ENCODE measurements at places on chromosomes 4 and X.

GRCh38 chr4:85151371-85151770, 184.9 kb upstream of the WDFY3 start:
- DNase-seq: no peak

- no peak for DNase-seq
Observed at GRCh38 chr4:76377911-76378310, 43.0 kb downstream of the CCDC158 start.

GRCh38 chr4:99664716-99665115, 7.1 kb upstream of the C4orf54 start:
- DNase-seq: no peak

- DNase-seq: no peak
Observed at GRCh38 chr4:13836946-13837912, 209.7 kb upstream of the BOD1L1 start.

DNA sequence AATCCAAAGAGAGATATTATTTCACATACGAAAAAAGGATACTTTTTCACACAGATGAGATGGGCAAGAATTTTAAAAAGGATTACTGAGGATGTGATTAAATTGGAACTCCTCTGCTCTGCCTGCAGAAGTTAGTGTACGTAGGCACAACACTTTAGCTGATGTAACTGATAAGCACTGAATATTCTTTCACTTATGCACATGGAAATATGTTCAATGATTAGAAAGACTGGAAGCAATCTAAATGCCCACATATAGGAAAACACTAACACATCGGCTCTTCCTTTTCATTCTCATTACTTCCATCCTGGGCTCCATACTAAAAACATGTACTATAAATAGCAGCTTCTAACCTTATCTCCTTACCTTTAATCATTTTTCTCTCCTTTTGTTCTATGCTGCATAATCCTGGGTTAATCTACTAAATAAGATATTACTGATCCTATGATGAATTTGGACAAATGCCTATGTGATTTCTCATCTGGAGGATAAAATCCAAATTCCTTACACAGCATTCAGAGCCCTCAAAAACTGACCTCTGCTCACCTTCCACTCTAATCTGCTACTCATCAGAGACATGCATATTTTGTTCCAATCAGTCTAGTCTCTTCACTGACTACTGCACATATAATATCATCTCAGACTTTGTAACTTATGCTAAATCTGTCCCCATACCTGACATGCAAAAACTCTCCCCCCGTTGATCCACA, 197.8 kb downstream of the PDGFC start:
- DNase-seq: no peak

GRCh38 chrX:64885850-64886249, 90.4 kb downstream of the ZC4H2 start:
- DNase-seq: no peak

DNA sequence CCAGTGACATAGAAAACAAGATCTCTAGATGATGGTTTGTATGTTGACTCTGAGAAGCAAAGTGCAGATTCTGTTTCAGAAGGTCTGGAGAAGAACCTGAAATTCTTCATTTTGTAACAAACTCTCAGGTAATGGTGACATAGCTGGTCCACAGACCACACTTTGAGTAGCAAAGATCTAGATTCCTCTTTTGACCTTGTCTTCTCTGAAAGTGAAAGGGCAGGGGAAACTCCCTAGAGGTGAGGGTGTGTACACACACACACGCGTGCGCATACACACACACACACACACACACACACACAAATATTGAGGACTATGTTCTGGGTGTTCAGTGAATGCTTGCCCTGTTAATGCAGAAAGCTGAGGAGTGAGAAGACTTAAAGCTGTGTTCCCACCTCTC, 110.1 kb downstream of the NHSL2 start:
- no peak for DNase-seq

DNA sequence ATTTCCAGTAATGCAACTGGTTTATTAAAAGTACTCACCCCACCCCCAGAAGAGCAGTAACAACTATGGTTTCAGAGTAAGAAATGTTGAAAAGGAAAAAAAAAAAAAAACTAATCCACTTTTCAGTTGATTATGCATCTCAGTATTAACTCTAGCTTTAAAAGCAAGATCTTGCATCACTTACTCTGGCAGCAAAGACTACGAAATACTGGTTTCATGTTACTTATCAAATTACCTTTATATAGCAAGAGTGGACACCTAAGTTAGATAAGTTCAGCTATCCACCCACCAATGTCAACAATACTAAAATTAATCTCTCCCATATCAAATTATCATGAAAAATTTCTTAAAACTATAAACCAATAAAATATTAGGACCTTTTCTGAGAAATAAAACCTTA, 105.0 kb downstream of the ABCB7 start:
- no peak for DNase-seq

GRCh38 chr4:522438-522837, 23.4 kb downstream of the PIGG start:
- DNase-seq: no peak

GRCh38 chrX:45715748-45716147, 515.1 kb upstream of the DIPK2B start:
- DNase-seq: no peak

GRCh38 chr4:145099653-145100052, 1.5 kb downstream of the ABCE1 start:
- DNase-seq: no peak

DNA sequence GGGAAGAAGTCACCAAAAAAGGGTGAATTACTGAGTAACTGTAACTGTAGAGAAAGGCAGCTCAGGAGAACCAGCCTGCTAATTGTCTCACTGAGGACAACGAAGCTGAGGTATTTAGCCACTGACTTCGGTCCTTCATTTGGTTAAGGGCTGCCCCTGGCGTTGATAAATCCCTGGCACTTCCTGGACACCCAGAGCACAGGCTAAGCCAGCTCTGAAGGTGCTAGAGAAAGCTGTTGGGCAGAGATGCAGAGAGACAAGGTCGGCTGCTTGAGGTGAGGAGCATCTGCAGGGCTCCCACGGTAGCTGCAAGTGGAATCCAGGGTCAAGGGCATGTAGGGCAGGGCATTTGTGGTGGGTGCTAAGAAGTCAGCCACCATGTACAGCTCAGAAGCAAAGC, 33.4 kb upstream of the AP1S2 start:
- DNase-seq: no peak

- DNase-seq: no peak
Observed at GRCh38 chrX:6374556-6374955, 145.9 kb upstream of the NLGN4X start.

GRCh38 chrX:23887451-23887850, 20.3 kb downstream of the APOO start:
- DNase-seq: no peak
